OCI-M1 (cell line): ENCODE measurements at places on chromosomes 11 and 22.

- no peak for DNase-seq
Observed at GRCh38 chr11:28461846-28462245, 353.7 kb downstream of the METTL15 start.

GRCh38 chr11:1040428-1041148, 4.1 kb upstream of the MUC6 start:
- DNase-seq = no peak

DNA sequence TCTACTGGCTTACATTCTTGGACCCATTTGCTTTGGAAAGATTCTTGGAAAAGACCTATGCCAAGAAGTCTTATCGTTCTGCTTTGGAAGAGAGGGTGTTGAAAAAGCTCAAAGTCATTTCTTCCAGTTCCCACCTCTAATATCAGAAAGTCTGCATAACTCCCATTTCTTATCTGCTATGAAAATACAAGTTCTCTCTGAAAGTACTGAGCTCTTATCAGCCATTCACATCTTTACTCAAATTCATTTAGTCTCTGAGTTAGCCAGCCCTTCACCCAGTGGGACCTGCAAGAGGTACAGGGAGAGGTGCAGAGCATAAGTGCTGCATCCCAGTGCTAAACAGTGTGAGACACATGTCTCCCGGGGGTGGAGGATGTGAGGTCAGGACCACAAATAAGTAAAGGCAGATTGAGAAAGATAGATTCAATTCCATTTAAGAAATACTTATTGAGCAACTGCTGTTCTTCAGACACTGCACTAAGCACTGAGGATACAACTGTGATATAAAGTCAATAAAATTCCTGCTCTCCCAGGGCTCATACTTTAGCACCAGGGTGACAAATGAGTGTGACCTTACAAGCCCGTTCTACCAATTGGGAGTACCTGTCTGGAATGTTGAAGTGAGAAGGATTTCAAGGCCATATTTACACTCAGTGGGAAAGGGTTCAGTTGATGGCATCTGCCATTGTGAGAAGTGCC, 76.7 kb downstream of the PISD start:
- DNase-seq = peak; percentile 82

GRCh38 chr22:46902998-46903916, 140.8 kb downstream of the TBC1D22A start:
- no peak for DNase-seq

DNA sequence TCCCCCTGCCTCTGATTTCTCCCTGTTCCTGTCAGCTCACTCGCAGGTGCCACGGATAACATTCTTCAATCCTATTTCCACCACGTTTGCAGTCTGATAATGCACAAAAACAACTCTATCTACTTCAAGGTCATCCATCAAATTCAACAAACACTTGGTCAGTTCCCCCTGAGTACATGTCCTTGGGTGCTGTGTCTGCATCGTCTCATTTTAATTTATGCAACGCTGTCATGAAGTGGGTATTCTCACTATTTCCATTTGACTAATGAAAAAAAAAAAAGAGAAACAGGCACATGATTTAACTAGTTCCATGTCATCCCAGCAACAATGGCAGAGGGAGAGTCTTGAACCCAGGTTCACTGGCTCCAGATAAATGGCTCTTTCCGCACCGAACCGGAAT, 262.6 kb downstream of the LARGE1 start:
- DNase-seq = no peak

DNA sequence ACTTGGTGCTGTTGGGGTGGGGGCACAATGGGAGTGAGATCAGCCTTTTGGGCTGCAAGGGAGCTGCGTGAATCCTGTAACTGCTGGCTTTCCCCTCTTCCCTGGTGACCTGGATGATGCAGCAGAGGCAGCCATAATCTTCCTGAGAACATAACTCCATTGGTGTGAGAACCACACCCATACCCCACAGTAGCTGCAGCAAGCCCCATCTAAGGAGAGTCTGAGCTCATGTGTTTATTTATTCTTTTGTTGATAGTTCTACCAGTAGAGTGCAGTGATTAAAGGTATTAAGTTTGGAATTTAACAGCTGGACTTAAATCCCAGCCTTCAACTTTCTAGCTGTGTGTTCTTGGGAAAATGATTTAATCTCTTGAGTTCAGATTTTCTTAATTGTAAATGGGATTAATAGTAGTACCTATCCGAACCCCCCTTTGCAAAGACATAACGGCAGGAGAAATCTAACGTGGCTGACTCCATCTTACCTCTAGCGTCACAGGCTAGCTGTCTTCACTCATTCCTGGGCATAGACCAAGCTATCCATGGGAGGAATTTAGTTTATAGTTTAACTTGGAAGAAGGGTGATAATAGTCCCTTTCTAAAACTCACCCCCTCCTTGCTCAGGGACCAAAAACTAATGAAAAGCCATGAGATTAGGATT, 385.0 kb upstream of the DDI1 start:
- DNase-seq = no peak

DNA sequence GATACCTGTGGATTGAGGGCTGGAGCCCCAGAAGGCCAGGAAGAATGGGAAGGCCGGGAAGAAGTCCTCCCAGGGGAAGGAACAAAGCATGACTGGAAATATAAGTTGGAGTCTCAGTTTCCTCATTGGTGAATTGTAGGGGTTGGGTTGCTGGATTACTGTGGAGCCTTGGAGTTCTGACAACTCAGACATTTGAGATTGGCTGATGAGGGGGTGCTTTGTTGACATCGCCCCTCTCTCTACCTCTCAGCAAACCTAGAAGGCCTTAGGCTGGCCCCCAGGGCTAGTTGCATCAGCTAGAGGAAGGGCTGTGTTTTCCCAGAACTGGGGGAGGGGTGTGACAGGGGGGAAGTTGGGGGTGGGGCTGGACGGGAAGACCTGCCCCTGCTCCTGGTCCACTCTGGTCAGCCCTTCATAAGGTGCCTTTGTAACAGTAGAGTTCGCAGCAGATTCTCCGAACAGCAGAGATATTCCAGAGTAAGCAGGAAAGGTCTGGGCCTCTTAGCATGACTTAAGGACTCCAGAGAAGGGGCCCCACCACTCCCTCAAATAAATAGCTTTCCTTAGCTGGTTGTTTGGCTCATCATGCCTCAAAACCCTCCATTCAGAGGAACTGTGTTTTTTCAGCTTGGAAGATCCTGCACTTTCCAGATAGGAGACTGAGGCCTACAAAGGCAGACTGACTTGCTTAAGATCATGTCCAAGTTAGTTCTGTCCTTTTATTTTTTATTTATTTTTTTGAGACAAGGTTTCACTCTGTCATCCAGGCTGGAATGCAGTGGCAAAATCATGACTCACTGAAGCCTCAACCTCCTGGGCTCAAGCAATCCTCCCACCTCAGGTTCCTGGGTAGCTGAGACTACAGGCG, 12.5 kb upstream of the THRSP start:
- peak; percentile 100 for DNase-seq

DNA sequence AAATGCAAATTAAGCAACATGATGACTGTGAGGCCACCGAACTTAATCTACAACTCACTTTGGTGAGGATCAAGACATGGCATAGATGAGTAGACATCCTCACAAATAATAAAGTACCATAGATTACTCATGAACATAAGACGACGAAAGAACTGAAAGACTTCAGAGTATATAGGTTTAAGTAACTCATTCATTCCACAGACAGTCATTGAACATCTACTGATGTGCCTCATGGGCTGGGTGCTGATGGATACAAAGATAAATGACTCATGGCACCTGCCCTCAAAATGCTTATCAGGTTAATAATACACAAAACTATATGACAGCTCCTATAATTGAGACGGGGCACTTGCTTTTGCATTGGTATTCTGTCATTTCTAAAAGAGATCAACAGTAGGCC, 63.3 kb downstream of the ZC3H12C start:
- no peak for DNase-seq

DNA sequence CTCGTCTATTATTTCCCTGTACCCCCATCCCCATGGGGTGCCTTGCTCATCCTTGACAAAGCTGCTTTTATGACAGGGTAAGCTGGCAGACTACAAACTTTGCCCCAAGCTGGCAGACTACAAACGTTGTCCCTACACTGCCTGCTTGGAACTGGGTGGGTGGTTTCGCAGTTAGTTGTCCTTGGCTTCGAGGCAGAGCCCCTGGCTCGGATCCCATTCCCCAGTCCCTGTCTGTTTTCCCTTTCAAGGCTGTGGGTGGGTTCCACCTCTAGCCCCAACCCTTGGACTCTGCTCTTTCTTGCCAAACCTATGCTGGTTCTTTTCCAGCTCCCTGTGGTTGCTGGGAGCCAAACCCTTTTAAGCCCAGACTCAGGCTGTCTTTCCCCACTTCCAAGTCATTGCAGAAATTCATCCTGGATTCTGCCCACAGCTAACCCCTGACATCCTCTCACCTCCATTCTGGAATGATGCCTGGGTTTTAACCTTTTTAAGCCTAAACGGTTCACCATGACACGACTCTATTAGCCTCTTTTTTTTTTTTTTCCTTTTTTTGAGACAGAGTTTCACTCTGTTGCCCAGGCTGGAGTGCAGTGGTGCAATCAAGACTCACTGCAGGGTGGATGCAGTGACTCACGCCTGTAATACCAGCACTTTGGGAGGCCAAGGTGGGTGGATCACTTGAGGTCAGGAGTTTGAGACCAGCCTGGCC, 9.2 kb upstream of the RBM14 start:
- DNase-seq = no peak

DNA sequence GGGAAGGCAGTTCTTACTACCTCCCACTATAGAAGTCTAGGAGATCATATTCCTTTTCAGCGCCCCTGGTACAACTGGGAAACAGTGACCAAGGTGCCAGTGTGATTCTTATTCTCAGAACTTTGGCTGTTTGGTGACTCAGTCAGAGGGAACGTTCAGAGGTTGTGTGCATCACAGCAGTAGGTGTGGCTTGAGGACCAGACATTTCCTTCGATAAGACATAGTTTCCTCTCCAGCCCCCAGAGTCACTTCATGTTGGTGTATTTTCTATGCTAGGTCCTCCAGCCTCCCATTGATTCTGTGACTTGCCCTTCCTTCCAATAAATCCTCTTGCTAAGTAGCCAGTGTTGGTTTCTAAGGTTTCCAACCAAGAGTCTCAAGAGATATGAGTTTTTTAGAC, 171.9 kb upstream of the MPPED2 start:
- no peak for DNase-seq

DNA sequence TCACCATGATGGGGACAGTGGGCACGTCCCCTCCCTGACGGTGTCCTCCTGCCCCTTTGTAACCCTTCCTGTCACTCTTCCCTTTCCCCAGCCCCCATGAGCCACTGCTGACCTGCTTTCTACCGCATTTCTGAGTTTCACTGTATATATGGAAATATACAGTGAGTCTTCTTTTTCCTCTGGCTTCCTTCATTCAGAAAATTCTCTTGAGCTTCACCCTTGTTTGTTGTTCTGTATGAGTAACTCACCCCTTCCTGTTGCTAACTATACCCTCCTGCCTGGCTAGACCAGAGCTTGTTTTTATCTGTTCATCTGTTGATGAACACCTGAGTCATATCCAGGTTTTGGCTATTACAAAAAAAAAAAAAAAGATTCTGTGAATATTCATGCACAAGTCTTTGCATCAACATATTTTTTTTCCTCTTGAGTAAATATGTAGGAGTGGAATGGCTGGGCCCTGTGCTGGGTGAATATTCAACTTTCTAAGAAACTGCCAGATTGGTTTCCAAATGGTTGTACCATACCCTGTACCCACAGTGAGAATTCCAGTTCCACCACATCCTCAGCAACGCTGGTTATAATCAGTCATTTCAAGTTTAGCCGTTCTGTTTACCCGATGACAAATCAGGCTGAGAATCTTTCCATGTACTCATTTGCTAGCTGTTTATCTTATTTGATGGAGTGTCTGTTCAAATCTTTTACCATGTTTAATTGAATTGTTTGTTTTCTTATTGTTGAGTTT, 62.0 kb downstream of the IGF2 start:
- no peak for DNase-seq

DNA sequence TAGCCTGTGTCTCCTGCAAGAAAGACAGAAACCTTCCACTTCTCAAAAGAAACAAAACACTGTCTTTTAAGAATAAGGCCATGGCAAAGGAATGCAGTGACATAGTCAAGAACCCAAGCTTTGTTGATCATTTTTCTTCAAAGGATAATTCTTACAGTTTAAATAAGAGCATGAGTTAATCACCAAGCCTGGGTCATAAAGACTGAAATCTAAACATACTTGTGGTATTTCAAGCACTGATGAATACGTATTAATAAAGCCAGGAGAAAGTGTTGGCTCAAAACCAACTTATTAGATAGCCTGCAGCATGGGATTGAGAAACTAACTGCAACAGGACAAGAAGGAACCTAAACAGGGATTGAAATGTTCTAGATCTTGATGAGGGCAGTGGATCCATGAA, 143.3 kb upstream of the MTNR1B start:
- no peak for DNase-seq

DNA sequence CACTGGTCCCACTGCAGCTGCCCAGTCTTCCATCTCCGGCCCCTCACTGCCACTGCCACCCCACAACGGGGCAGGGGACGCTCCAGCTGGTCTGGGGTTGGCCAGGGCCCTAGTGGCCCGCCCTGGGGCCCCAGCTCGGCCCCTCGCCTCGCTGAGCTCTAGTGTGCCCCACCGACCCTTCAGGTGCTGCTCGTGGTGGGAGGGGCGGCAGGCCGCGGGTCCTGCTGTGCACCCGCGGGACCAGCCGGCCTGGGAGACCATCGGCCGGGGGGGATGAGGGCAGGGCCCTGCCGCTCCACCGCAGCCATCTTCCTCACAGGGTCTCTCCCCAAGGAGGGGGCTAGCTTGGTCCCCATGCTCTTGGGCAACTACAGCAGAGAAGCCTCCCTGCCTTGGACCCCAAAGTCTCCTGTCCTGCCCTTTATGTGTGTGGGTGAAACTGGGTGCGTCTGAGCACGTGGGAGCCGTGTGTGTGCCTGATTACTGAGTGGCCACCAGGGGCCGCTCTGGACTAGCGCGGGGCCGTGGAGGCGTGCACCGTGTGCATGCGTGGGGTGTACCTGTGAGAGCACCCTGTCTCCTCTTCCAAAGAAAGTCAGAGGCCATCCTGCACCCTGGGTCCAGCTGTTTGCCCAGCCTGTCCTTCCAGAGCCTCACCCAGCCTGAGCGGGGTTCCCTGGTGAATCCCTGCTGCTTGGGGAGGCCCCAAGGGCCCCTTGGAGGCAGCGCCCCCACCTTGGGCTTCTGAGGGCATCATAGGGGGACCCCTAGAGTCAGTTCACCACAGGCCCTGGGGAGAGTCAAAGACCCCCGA, 6.0 kb upstream of the ACR start:
- peak; percentile 62 for DNase-seq

GRCh38 chr22:24992946-24993345, 40.4 kb downstream of the KIAA1671 start:
- DNase-seq = no peak

GRCh38 chr11:61539831-61540357, 31.3 kb downstream of the LRRC10B start:
- no peak for DNase-seq

DNA sequence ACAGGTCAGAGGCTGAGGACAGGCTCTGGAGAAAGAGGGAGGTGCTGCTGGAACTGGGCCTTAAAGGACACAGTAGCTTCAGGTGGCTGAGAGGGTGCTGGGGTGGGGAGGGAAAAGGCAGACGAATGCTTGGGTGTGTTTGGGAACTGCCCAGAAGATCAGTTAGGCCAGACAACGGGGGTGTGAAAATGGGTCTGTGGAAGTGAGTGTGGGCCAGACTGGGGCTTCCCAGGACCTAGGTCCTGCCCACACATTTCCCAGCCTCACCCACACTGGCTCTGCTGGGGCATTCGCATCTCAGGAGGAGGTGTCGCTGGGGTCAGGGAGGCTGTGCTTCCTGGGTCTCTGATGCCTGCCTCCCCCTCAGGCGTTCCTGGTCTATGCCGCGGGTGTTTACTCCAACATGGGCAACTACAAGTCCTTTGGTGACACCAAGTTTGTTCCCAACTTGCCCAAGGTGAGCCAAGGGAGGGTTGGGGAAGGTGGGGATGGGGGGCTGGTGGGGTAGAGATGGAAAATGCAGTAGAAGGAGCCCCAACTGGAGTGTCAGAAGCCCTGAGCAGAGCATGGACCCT, 4.7 kb downstream of the DPP3 start:
- DNase-seq = no peak
